ENCODE measurements at places on chromosomes 1 and 21.

DNA sequence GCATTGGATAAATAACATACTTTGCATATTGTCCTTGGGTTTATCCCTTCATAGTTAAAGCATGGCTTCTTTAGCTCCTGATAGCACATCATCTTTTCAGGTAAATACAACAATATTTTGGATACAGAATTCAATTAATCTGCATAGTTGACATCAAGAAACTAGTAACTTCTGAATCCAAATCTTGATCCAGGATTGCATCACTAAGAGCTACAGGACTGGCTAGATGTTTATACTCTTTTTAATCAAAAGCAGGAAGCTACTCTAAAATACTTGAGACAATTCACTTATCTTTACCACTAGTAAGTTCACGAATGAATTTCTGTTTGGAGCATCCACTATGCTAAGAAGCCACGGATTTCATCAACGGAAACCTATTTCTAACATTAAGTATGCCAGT, 54.2 kb upstream of the SLC44A3 start:
- DNase-seq, result no peak

DNA sequence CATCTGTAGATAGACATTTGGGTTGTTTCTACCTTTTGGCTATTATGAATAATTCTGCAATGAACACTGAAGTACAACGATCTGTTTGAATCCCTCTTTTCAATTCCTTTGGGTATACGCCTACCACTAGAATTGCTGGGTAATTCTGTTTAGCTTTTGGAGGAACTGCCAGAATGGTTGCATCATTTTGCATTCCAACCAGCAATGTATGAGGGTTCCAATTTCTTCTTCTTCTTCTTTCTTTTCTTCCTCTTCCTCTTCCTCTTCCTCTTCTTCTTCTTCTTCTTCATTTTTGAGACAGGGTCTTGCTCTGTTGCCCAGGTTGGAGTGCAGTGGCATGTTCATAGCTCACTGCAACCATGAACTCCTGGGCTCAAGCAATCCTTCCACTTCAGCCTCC, 13.8 kb upstream of the THEM5 start:
- no peak for DNase-seq

DNA sequence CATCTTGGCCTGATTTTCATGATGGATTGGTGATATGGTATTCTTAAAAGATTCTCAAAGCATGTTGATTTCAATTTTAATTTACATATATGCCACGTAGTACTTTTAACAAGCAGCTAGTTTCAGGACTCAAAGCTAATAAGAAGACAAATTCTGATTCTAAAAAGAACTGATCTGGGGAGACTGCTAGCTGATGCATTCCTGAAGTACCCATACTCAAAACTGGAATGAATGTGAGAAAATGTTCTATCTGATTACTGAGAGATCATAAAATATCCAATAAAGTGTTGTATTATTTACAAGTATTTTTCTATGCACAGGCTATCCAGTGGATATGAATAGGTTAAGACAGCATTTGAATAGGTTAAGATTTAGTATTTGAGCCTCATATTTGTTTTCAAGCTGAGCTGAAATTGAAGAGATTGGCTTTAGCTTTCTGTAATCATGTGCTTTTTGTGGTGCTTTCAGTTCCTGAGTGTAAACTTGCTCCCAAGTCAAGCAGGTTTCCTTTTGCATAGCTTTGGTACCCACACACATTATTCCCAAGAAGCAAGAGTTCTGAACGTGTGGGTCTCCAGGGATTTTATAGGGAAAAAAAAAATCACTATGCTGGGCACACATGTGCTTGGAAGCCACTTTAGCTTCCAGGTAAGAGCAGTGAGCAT, 114.1 kb downstream of the VPS13D start:
- DNase-seq, result no peak

GRCh38 chr21:45353200-45353599, 51.8 kb upstream of the COL18A1 start:
- DNase-seq, result no peak

DNA sequence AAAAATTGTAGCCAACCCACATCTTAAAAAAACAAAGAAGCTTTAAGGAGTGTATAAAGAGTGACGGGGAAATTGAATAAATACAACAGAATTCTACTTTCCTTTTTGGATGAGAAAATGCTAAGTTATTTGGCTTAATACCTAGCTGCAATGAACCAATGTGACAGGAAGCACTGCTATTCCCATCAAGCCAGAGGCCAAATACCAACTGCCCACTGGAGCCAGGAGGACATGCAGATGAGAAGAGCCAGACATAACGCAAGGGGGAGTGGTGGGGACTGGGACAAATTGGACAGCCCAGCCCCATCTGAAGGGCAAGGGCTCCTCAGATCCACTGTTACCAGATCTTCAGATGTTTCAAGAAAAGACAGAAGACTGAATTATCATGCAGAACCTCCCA, 25.7 kb downstream of the DNAJC11 start:
- DNase-seq, result no peak

DNA sequence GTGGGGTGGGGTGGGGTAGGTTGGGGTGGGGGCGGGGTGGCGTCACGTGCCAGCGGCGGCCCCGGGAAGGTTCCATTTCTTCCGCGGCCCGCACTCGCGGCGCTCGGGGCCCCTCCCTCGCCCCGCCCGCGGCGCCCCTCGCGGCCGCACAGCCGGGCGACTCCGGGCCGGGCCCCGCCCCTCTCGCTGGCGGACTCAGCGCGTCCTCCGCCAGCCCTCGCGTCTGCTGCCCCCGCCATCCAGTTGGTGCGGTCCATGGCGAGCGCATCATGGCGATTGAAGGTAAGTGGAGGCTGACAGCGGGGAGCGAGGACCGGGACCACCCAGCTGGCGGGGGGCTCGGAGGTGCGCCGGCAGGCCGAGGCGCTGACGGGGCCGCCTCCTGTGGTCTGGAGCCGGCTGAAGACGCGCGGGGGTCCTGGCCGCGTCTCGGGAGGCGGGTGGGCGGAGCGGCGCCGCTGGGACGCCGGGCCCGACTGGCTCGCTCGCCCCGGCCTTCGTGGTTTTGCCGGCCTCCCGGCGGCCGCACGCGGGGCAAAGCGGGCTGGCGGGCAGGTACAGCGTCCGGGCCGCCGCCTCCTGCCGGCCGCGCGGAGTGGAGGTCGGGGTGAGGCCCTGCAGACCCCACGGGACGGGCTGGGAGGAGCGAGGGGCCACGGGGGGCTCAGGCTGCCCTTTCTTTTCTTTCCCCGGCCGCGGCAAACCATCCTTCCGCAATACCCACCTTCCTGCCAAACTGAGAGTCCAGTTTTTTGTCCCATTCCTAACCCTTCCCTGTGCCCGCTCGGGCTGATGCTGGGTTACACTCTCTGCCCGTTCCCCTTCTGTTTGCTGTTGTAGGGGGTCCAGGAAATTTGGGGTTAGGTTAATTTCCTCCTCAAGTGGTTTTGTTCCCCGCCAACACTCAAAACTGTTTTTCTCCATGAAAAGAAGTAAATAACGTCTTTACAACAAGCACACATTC, at the start of gene SYT14:
TSS of gene SYT14 (plus strand) at position 222 of the 964 bp plus-strand sequence. CDS start at position 270, 48 bp downstream.
- peak; percentile 85 for DNase-seq

- no peak for DNase-seq
Observed at GRCh38 chr1:117681093-117681900, 75.4 kb downstream of the TENT5C start.

DNA sequence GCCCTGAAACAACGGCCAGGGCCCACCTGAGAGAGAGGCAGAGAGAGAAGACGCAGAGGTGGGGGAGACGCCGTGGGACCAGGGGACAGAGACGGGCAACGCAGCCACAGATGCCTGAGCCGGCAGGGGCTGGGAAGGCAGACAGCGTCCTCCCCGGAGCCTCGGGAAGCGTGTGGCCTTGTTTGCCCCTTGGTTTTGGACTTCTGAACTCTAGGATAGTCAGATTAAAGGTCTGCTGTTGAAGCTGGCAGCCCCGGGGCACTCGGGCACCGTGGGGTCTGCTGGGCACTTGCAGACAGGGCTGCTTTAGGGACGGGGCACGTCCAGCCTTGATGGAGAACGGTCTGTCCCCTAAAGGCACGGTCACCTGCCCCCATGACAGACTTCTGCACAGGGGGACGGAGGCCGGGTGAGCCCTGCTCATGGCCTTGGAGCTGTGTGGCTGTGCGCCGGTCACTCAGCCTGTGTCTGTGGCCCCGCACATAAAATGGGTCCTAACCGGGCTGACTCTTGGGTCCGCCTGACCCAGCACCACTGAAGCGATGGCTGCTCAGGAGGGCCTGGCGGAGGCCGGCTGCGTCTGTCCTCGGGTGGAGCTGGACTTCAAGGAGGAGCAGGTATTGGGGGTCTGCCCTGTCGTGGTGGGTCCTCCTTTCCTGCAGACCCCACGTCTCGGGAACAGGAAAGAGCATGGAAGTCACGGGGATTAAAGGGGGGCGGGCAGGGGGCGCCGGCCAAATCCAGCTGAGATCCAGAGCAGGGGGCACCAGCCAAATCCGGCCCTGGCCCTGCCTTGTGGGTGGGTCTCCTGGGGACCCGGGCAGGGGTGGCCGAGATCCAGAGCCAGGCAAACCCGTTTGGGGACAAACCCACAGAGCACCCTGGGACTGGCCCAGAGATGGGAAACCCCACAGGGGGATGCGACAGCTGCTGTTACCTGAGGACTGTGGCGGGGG, 9.6 kb upstream of the RNF223 start:
- no peak for DNase-seq

DNA sequence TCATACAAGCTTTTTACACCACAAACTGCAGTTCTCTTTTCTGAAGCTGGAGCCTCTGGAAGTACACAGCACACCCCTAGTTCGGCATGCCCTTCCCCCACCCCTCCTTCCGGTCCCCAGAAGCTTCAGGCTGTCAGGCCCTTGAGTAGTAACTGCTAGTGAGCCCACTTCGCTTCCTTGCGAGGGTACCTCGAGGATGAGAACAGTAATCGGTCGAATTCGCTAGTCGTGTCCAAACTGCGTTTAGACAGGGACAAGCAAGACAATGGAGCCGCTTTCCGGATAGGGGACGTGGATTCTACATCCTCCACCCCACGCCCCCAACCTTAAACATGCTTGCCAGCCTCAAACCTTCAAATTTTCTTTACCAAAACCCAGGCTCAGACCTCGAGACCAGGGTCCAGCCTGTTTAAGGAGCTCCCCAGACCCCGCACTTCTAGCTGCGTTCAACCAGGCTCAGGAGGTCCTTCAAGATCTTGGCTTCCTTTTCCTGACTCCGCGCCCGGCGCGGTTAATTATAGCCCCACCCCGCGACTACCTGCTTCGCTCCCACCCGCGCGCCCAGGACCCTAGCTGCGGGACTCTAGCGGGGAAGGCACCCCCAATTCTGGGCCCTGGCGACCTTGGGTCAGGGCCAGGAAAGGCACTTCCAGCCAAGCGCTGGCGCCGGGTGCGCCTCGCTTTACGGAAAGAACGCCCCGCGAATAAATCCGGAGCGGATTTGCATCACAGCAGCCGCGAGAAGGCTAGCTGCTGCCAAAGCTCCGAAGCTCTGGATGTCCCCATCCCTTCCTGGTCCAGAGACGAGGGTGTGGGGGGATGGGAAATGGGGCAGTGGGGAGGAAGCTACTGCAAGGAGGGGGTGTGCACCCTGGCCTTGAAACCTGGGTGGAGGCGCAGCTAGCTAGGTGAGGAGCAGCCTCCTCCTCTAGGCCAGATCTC, 8.1 kb upstream of the TSPAN1 start:
- no peak for DNase-seq

DNA sequence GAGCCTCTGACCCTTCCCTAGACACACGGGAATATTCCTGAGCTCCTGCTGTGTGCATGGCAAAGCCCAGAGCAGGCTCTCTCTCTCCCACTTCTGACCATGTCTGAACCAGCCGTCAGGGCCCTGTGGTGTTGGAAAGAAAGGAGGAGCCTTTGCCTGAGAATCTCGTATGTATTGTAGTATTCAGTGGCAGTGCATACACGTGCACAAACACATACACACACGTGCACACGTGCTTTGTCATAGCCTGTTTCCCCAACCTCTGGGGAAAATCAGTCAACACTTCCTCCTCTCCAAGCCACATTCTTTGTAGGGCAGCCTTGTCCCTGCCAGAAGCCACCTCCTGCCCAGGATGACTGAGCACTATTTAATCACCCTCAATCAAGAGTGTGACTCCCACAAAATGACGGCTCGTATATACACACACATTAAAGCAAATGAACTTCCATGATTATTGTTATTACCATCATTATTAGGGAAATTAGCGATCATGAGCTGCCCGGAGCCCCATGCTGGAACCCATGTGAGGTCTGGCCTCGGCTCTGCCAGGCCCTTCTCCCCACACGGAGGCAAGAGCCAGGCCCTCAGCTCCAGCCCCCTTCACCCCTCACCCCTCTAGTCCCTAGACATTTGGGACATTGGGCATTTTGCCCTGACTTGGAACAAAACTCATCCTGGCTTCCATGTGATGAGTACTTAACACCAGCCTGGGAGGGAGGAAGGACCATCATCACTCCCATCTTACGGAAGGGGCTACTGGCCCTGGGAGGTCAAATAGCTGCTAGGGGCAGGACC, 331.9 kb downstream of the NPHP4 start:
- DNase-seq, result no peak

DNA sequence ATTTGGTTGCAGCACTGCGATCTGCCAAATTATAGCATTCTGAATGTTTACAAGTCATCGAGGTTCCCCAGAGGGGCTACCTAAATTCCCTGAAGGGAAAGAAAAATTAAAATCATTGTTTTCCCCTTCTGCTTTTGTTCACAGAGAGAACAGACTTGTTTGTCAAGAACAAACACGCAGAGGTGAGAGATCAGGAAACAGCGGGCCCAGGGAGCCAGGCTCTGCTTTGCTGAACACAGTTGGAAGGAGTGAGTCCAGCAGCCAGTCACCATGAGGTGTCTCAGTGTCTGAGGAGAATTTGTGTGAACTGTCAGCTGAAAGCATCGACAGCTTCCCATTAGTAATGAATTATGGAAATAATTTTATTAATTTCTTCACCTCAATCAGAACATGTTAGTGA, 52.5 kb downstream of the RWDD3 start:
- no peak for DNase-seq

DNA sequence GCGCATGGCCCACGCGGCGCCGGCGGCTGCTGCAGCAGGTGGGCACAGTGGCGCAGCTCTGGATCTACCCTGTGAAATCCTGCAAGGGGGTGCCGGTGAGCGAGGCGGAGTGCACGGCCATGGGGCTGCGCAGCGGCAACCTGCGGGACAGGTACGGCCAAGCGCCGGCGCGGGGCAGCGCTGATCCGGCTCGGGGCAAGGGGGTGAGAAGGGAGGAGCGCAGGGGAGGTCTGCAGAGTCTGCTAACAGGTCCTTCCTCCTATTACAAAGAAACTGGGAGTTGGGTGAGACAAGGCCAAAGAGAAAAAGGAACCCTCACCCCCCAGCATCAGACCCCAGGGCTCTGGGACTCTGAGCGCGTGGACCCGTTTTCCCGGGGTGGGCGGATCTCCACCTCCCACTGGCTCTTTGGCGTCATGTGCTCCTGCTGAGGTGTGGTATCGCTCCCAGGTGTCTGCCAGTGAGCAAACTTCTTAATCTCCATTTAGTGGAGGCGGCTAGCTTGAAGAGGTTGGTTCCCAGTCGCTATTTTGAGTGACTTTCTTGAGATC, 431 bp downstream of the MTARC1 start:
- peak; percentile 33 for DNase-seq

- DNase-seq, result no peak
Observed at GRCh38 chr1:93123201-93123783, 44.2 kb downstream of the MTF2 start.

Measured in NT2/D1 (cell line).